ENCODE measurements at places on chromosomes 1 and 21. TPM values are rescaled to one million over a fixed set of nuclear protein-coding genes. Genes with fewer than 3 reads are reported as not detected.

Gene CNR2
- total RNA-seq, result not detected

Gene RAP1GAP
- total RNA-seq, result 20.3 TPM

Gene TNNI3K
- total RNA-seq, result 0.69 TPM

Gene CLCA2
- 0.60 TPM for total RNA-seq

Gene NFASC
- total RNA-seq, result 16.4 TPM

Gene NBPF26
- total RNA-seq, result 39.4 TPM

Gene RGS8
- 0.33 TPM for total RNA-seq

Gene CLCNKA
- total RNA-seq, result 1.6 TPM

Gene LCE1C
- total RNA-seq, result not detected

Gene ADGRL4
- total RNA-seq, result 0.56 TPM

Gene KRTAP7-1
- total RNA-seq, result not detected

Gene UMODL1
- total RNA-seq, result 1.0 TPM

Gene SLC5A9
- total RNA-seq, result 2.1 TPM

Gene FMN2
- total RNA-seq, result 2.4 TPM

Gene GCSAML
- total RNA-seq, result not detected

Gene ANGPTL7
- 0.70 TPM for total RNA-seq

Gene VANGL2
- total RNA-seq, result 19.8 TPM

Gene LACTBL1
- total RNA-seq, result not detected

Gene UBIAD1
- total RNA-seq, result 17.1 TPM

Gene WDR64
- not detected for total RNA-seq

Gene XCL1
- not detected for total RNA-seq

Gene NR5A2
- total RNA-seq, result 3.5 TPM
